ENCODE measurements at places on chromosomes 5 and 9.

DNA sequence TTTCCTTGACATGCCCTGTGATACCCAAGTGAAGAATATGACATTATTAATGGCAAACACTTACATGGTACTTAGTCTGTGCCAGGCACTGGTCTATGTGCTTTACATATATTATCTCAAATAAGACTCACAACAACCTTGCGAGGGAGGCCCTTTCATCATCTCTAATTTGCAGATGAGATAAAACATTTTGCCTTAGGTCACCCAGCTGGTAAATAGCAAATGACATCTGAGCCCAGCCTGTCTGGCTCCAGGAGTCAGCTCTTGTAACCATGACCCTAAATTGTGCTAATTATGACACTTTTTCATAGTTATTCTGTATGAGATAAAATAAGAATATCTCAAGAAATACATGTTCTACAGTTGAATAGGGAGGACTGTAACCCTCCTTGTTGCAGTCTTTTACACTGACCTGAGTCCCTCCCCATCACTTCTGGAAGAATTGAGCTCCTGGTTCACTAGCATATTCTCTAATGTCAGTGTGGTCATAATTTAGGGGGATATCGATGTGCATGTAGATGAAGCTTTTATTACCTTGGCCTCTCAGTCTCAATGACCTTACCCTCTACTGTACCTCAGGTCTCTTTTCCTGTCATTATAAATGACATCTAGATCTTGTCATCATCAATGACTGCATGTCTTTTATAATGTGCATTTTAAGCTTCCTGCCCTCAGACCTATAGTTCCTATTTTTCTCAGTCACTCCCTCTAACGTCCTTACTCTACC is 126.1 kb upstream of the HAPLN1 start:
- DNase-seq = no peak

DNA sequence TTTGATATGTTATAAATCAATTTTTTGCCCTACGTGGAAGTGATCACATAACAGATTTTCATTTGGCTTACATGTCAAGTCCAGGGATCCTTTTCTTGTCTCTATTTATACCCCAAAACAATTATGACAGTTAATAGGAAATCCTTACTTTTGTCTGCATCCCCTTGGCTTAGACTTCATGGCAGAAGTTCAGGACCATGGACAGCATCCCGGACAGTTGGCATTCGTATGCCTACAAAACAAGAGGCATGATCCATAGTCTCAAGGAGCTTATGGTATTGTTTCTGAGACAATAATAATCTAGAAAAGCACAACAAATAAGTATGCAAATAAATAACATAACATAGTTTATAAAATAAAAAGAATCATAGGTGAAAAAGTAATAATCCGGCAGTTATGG is 214.3 kb upstream of the GRIA1 start:
- DNase-seq = peak; percentile 54

- DNase-seq = no peak
These were observed 102.9 kb downstream of the LIFR start for GRCh38 chr5:38453506-38453905.

DNA sequence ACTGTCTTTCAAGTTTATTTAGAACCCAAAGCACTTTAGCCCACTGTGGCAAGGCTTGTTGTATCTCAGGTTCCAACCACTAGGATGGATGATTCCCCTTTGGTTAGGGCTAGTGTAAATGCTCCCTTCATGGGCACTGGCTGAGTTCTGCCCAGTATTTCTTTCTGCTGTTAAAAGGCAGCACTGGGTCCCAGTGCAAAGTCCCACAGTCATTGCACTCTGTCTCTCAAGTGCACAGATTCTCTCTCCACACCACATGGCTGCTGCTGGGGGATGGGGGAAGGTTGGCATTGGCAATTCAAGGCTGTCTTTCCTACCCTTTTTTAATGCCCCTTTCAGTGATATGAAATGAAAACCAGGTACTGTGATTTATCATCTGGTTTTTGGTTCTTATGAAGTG is 7.2 kb upstream of the NPR3 start:
- no peak for DNase-seq

DNA sequence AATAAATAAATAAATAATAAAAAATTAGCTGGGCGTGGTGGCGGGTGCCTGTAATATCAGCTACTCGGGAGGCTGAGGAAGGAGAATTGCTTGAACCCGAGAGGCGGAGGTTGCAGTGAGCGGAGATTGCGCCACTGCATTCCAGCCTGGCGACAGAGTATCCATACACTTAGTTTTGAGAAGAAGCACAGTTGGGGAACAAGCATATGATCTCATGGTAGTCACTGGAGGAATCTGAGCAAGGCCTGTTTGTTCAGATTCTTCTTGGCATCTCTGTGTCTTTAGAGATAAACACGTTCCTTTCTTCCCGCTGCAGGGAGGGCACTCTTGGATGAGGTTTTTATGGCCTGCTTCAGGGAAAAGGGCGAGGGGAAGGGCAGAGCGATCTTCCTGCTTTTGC is 15.6 kb upstream of the DENND1A start:
- peak; percentile 37 for DNase-seq

- DNase-seq = no peak
These were observed 100.2 kb upstream of the OTULINL start for GRCh38 chr5:14481349-14481748.

- DNase-seq = no peak
These were observed 10.6 kb downstream of the CDC42SE2 start for GRCh38 chr5:131274326-131275063.

DNA sequence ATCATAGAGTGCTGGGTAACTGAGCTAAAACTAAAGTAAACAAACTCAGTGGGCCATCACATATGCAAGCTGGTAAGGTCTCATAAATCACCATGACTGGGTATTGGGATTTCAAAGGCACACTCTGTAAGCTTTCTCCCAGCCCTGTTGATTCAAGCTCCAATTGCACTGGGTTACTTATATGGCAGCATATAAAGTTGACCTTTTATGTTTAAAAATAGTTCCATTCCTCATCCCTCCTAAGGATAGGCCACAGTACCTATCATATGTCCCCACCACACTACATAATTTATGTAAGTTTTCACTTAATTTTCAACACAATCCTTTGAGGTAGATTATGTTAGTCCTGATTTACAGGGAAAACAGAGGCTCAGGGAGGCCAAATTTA is 438.4 kb downstream of the RAB3C start:
- no peak for DNase-seq

DNA sequence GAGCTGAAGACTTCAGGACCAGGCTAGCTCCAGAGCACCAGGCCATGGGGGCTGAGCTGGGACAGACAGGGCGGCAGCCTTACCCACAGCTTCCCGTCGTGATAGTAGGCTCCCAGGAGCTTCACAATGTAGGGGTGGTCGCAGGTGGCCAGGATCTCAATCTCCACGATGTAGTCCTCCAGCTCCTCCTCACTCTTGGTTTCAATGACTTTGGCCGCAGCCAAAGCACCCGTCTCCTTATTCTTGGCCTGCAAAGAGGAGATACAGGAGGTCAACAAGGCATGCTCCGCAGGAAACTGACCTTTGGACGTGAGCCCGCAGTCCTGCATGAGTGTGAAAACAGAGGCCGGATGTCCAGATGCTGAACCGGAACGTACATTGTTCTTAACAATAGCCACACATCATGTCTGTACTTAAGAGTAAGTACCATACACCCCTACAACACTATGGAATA is 31.5 kb downstream of the STK10 start:
- DNase-seq = no peak

DNA sequence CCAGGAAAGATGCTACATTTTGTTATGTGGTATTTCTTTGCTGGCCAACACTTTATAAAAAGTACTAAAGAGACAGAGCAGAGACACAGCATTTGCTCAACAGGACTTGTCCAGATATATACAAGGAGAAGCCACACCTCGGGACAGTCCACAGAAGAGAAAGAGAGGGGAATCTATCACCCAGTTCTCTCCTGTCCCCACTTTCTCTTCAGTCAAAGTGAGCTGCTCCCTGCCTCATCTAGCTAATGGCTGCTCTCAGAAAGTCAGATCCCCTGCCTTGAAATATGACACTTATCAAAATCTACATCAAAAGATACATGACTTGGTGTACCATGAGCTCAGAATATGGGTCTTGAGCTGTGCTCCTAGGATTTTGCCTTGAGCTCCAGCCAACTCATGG is 86.7 kb upstream of the SPDL1 start:
- no peak for DNase-seq

- peak; percentile 95 for DNase-seq
These were observed at the start of gene RFK for GRCh38 chr9:76394195-76394959. RFK (minus strand) TSS chr9:76394426; CDS start chr9:76394171, 255 bp downstream.

DNA sequence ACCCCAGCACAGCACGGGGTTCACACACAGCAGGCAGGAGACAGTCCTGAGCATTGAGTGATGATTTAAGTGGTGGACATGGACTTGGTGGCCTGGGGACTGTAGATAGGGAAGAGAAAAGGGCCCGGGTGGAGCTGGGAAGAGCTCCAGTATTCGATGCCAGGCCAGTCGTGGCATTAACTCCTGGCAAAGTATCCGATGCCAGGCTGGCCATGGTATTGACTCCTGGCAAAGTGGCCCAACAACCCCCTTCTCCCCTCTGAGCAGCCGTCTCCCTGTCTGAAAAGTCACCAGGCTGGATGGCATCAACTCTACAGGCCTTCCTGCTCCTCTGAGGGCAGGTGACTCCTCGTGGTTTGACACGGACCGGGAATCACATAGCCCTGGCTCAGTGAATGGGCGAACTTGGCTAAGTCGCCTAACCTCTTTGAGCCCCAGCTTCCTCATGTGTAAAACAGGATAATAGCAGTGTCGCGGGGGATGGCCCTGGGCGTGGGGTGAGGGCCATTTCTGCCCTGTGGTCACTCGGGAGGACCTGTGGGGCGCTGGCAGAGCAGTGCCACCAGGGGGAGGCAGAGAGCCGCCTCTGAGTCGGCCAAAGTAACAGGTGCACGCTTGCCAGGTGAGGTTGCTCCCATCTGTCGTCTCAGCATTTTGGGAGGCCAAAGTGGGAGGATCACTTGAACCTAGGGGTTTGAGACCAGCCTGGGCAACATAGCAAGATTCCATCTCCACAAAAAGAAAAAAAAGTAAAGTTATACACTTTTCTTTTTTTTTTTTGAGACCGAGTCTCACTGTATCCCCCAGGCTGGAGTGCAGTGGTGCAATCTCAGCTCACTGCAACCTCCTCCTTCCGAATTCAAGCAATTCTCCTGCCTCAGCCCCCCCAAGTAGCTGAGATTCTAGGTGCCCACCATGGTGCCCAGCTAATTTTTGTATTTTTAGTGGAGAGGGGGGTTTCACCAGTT is 5.7 kb upstream of the SEC16A start:
- peak; percentile 4 for DNase-seq

DNA sequence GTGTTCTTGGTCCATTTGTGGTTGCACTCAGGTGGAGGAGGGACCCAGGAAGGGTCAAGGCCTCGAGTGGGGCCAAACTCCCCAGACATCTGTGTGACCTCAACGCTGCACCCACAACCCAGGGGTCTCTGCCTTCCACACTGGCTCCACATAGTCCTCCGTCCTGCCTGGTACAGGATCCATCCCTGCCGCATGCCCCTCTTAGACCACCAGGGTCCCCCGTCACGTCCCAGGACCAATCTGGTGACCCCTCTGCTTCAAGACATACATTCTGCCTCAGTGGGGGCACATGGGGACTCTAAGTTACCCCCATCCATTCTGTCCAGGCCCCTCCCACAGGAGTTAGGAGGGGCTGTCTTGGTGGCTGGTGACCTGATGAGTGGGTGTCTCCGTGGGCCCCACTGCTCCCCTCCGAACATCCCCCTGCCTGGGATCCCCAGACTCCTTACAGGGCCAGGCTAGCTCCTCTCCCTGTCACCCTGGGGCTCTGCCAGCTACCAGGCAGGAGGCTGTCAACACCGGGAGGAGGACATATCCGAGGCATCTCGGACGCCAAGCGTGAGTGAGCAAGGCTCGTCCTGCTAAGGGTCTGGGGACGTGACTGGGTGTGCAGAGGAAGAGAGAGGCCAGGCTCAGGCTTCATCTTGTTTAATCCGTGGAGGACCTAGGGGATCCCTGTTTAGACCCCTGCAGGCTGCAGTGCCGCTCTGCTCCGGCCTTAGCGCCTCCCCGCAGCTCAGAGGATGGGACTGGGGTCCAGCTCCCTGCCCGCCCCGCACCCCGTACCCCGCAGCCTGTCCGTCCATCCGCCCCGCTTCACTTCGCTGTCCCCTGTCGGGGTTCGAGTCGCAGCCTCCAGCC is 32.3 kb downstream of the TSPAN17 start:
- DNase-seq = no peak

DNA sequence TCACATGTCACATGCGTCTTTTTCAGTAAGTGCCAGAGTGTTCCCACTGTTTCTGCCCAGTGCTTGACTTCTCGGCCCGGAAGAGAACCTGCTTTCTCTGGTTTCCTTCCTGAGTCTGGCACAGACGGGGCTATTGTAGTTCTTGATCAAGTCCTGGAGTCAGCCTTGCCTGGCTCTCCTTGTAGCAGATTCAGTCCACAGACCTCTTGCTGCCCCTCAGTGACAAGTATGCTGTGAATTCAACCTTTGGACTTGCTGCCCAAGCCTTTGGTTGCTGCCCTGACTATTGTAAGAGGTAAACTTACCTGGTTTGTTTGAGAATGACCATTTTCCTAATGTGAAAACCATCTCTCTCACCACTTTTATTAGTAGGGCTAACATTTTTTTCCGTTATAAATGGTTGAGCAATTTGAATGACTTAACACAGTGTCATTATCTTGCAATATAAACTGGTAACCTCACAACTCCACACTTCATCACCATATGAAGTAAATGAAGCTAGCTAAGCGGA is 24.7 kb downstream of the ZBTB34 start:
- peak; percentile 54 for DNase-seq

DNA sequence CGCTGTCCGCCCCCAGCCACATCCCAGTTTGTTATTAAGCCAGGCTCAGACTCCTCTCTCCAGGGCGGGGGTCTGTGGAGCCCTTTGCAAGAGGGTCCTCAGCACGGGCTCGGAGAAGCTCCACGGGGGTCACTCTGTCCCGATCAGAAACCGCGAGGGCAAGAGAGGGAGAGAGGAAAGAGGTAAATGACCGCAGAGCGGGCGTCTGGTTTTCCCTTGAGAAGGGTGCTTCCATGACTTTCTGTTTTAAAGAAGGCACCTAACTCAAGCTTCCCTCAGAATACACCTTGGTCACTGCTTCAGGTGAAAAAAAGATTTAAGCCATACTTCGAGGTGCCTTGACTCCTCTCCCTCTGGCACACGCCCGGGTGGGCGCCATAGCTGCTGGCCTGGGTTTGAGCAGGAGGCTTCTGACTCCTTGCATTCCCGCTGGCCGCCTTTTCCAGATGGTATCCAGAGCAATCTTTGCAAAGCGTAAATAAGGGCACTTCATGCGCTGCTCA is 5.8 kb upstream of the TERT start:
- no peak for DNase-seq

GRCh38 chr5:139131921-139132432 is 66.2 kb downstream of the SIL1 start:
- DNase-seq = no peak

DNA sequence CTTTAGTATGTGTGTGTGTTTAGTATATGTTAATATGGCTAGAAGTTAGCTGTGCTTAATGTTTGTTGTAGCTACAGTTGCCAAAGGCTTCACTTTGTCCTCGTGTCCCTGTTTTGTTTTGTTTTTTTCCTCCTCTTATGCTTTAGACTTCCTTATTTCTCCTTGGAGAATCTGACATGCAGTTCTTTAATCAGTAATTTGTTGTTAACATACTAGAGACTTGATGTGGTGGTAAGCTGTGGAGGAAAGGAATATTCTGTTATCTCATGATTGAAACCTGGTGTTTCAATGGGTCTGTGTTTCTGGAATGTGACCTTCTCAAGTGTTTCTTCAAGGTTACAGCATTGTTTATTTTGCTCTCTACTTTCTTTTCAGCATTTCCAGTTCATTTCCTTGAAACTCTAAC is 515.6 kb upstream of the ST8SIA4 start:
- peak; percentile 3 for DNase-seq

- DNase-seq = peak; percentile 44
These were observed 34.6 kb upstream of the CCL21 start for GRCh38 chr9:34744295-34745221.

- peak; percentile 36 for DNase-seq
These were observed at the start of gene WWC1 for GRCh38 chr5:168291342-168291963. WWC1 (plus strand) TSS chr5:168291645; CDS start chr5:168292153, 508 bp downstream.
